ENCODE measurements at places on chromosomes 4 and X. TPM values are rescaled to one million over a fixed set of nuclear protein-coding genes. Genes with fewer than 3 reads are reported as not detected.

GRCh38 chrX:19156186-19156585 is 33.9 kb upstream of the ADGRG2 start:
- H3K4me1 ChIP-seq = no peaks in the 10 kb centered on the region
- H3K27me3 ChIP-seq = no peaks in the 10 kb centered on the region
- no peak for DNase-seq
- no peaks in the 10 kb centered on the region for H3K36me3 ChIP-seq
- H3K4me3 ChIP-seq = no peak overlapping the region

Gene FGF13
- 20.7 TPM for total RNA-seq

Gene TRO
- 156 TPM for total RNA-seq

Gene NDST3
- total RNA-seq = 2.0 TPM

GRCh38 chr4:107388736-107389274 is 331.2 kb downstream of the PAPSS1 start:
- no peak overlapping the region for H3K4me3 ChIP-seq
- peaks cover 6% of the 10 kb centered on the region for H3K4me1 ChIP-seq
- peaks cover 9% of the 10 kb centered on the region for H3K36me3 ChIP-seq
- no peak for DNase-seq
- H3K27me3 ChIP-seq = no peaks in the 10 kb centered on the region

DNA sequence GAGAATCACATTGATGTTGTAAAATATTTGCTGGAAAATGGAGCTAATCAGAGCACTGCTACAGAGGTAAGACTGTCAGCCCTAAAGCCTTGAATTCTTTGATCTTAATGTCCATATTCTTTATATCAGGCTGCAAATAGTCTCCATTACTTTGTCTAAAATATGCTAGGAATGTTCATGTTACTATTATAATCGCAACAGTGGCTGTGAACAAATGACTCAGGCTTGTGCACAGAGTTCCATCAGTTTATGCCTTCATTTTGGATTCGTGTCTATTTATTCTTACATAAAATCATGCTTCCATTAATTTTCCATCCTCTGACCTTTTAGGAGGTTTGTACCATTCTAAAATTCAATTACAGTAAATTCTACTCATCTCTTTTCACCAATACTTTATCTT is 182.7 kb downstream of the ANK2 start:
- H3K36me3 ChIP-seq = no peaks in the 10 kb centered on the region
- H3K27me3 ChIP-seq = no peaks in the 10 kb centered on the region
- no peak for DNase-seq
- H3K4me1 ChIP-seq = no peaks in the 10 kb centered on the region
- no peak overlapping the region for H3K27ac ChIP-seq

GRCh38 chr4:39037491-39037825 is 5.2 kb upstream of the TMEM156 start:
- H3K36me3 ChIP-seq = no peaks in the 10 kb centered on the region
- H3K4me3 ChIP-seq = no peak overlapping the region
- DNase-seq = no peak
- H3K4me1 ChIP-seq = peaks cover 28% of the 10 kb centered on the region

GRCh38 chr4:105453550-105454205 is 20.2 kb downstream of the PPA2 start:
- H3K4me1 ChIP-seq = no peaks in the 10 kb centered on the region
- no peaks in the 10 kb centered on the region for H3K27me3 ChIP-seq
- H3K27ac ChIP-seq = no peak overlapping the region
- no peak for DNase-seq
- no peak overlapping the region for H3K4me3 ChIP-seq

DNA sequence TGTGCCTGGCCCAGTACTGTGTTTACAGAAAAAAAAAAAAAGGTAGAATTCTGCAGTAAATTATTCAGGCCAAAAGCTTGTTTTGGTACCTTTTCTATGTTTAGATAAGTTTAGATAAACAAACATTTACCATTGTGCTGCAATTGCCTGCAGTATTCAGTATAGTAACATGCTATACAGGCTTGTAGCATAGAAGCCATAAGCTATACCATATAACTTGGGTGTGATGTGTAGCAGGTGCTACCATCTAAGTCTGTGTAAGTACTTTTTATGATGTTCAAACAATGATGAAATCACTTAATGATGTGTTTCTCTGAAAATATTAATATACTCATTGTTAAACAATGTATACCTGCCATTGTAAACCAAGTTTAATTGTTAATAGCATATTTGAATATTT is 241.6 kb upstream of the HS3ST1 start:
- no peaks in the 10 kb centered on the region for H3K27me3 ChIP-seq
- no peaks in the 10 kb centered on the region for H3K36me3 ChIP-seq
- DNase-seq = no peak
- no peak overlapping the region for H3K27ac ChIP-seq
- H3K4me1 ChIP-seq = no peaks in the 10 kb centered on the region

DNA sequence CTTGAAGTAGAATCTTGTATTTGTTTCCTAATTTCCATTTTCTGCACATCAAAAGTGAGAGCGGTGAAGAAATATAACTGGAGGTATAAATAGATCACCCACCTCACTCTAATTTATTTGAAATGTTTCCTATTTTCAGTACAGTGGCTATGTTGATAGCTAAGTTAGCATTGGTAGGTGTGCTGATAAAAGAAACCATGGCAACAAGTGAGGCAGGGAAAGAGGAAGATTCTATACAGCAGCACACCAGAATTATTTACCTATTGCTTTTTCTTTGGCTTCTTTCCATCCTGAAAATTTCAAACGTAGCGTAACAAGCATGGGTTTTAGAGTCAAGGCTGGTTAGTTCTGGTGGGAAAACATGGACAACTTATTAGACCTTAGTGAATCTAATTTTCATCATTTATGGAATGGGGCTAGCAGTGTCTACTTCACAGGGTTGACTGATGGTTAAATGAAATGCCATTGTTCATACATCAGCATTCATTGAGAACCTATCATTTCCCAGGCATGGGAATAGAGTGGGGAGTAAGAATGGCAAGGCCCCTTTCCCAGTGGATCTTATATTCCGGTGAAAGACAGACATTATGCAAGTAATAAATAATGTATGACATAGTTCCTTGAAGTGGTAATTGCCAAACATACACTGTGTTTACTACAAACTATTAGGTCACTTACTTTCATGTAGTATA is 30.6 kb upstream of the CTSO start:
- peak overlapping the region; percentile 31 for H3K27ac ChIP-seq
- H3K27me3 ChIP-seq = no peaks in the 10 kb centered on the region
- no peak for DNase-seq
- no peaks in the 10 kb centered on the region for H3K36me3 ChIP-seq
- H3K4me1 ChIP-seq = no peaks in the 10 kb centered on the region

DNA sequence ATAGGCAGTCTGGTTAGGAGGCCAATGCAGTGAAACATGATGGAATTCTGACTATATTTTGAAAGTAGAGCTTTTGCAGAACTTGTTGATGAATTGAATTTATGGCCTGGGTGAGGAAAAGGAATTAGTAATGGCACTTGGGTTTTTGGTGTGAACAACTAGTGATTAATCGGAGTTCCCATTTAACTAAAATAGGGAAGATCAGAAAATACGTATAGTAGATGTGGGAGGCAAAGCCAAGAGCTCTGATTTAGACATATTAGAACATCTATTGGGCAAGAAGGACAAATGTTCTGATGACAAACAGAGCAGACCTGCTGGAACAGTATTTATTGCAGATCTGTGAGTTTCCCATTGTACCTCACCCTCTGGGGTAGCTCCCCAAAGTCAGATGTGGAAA is 12.3 kb upstream of the NDP start:
- H3K27ac ChIP-seq = no peak overlapping the region
- no peak for DNase-seq
- H3K4me1 ChIP-seq = no peaks in the 10 kb centered on the region
- no peaks in the 10 kb centered on the region for H3K36me3 ChIP-seq

DNA sequence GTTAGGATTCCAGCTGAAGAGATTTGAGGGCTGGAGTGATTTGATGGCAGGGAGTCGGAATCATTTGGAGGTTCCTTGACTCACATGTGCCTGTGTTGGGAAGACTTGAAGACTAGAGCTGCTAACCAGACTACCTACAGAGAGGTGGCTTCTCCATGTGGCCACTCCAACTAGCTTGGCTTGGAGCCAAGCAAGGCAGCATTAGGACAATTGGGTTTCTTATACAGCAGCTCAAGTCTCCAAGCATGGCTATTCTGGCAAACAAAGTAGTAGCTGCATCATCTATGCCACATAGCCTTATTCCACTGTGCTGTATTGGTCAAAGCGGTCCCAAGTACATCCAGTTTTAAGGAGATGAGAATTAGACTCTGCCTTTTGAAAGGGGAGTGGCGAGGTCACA is 171.7 kb upstream of the SLC4A4 start:
- no peak overlapping the region for H3K4me3 ChIP-seq
- H3K27me3 ChIP-seq = no peaks in the 10 kb centered on the region
- H3K27ac ChIP-seq = no peak overlapping the region
- H3K4me1 ChIP-seq = peaks cover 7% of the 10 kb centered on the region
- DNase-seq = no peak
- peaks cover 1% of the 10 kb centered on the region for H3K36me3 ChIP-seq

Gene ATXN3L
- not detected for total RNA-seq

GRCh38 chr4:152599095-152599494 is 63.2 kb upstream of the FBXW7 start:
- no peak overlapping the region for H3K27ac ChIP-seq
- no peak for DNase-seq
- H3K27me3 ChIP-seq = peaks cover 6% of the 10 kb centered on the region
- no peak overlapping the region for H3K4me3 ChIP-seq
- H3K36me3 ChIP-seq = no peaks in the 10 kb centered on the region
- H3K4me1 ChIP-seq = no peaks in the 10 kb centered on the region

DNA sequence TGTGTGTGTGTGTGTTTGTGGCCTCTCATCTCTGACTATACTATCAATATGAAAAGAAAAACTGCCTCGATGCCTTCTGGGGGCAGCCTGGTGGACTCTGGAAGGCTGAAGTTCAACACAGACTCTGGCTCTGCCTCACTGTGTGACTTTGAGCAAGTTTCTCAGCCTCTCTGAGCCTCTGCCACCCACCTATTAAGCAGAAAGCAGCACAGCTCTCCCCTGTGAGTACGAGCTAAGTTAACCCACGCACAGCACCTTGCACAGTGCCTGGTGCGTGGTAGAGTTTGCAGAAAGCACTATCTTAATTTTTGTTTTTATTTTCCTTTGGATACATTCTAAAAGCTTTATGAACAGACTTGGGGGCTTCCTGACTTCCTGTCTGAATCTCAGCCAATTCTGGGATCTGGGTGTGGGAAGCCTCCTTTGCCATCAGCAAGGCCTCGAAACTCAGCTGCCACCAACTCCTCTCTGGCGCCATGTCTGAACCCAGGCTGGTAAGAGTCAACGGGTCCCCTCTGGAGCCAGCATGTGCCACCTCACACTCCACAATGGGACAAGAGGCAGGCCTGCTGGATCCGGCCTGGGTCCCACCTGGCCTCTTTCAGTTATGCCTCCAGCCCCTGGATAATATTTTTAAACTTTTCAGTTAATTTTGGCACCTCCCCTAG is 57.3 kb downstream of the JAKMIP1 start:
- peaks cover 3% of the 10 kb centered on the region for H3K27me3 ChIP-seq
- H3K27ac ChIP-seq = no peak overlapping the region
- H3K36me3 ChIP-seq = no peaks in the 10 kb centered on the region

- H3K27me3 ChIP-seq = peaks cover 5% of the 10 kb centered on the region
- H3K4me1 ChIP-seq = no peaks in the 10 kb centered on the region
- H3K36me3 ChIP-seq = peaks cover 36% of the 10 kb centered on the region
- no peak overlapping the region for H3K27ac ChIP-seq
- H3K4me3 ChIP-seq = no peak overlapping the region
- DNase-seq = no peak
Measured at GRCh38 chrX:49177873-49178480, 6.3 kb downstream of the PLP2 start.

- H3K27me3 ChIP-seq = no peaks in the 10 kb centered on the region
- DNase-seq = no peak
- no peak overlapping the region for H3K4me3 ChIP-seq
- H3K4me1 ChIP-seq = peaks cover 4% of the 10 kb centered on the region
- no peak overlapping the region for H3K27ac ChIP-seq
- no peaks in the 10 kb centered on the region for H3K36me3 ChIP-seq
Measured at GRCh38 chr4:124883632-124884031, 171.1 kb upstream of the ANKRD50 start.

DNA sequence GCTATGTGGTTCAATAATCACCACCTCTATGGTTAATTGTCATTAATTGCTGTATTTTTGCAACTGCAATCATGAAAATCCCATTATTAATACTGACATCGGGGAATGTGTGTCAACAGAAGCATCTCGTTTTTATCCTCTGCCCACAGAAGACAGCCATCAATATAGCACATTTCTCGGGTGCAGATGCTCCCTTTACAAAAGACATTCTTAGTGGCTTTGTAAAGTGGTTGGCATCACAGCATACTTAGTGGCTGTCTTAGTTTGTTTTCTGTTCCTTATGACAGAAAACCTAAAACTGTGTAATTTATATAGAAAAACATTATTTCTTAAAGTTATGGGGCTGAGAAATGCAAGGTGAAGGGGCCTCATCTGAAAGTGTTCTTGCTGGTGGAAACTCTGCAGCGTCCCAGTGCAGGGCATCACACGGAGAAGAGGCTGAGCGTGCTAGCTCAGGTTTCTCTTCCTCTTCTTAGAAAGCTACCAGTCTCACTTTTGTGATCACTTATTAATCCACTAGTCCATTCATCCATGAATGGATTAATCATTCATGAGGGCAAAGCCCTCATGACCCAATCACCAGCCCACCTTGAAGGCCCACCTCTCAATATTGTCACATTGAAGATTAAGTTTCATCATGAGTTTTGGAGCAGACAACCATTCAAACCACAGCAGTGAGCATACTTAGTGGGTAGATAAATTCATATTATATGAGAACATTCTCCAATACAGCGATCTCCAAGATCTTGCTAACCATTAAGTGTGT is 1067.7 kb upstream of the PABPC4L start:
- H3K27me3 ChIP-seq = no peaks in the 10 kb centered on the region
- peaks cover 1% of the 10 kb centered on the region for H3K4me1 ChIP-seq
- no peaks in the 10 kb centered on the region for H3K36me3 ChIP-seq
- H3K4me3 ChIP-seq = no peak overlapping the region

DNA sequence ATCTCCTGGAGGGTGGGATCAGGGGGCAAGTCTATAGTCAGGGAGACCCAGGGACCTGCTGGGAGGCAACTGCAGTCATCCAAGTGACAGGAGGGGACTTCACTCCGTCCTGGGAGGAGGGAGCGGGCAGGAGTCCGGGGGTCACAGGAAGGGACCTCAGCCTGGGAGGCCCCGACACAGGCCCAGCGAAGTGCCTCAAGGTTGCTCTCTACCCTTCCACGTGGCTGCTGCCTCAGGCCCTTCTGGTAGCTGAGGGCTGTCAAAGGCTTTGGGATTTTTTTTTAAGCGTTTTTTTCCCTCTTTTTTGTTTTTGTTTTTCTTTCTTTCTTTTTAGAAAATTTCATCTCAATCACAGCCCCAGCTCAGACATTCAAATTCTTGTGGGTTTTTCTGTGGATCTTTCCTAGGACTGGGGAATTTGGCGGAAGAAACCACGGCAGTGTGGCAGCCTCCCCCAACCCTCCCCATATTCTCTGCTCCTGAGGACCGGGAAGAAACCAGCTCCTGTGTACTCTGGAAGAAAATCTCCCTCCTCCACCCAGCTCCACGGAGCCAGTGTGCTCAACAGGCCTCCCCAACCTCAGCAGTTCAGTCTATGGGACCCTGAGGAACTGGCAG is 1.4 kb upstream of the HAUS7 start:
- no peak overlapping the region for H3K27ac ChIP-seq
- H3K36me3 ChIP-seq = no peaks in the 10 kb centered on the region
- no peak for DNase-seq
- peaks cover 12% of the 10 kb centered on the region for H3K27me3 ChIP-seq

Gene GATA1
- not detected for total RNA-seq

All from progenitor cell of endocrine pancreas (in vitro differentiated cells).